GM03348 (cell line): ENCODE measurements at places on chromosomes 1 and 21.
A peak's percentile ranks its signal among the peaks of the same experiment; 100 is the strongest.

- no peak for DNase-seq
Measured at GRCh38 chr1:1236945-1237873, 5.2 kb downstream of the B3GALT6 start.

GRCh38 chr1:48947761-48948537 is 171.3 kb upstream of the BEND5 start:
- DNase-seq: peak; percentile 4

GRCh38 chr1:6965083-6965934 is 180.1 kb downstream of the CAMTA1 start:
- no peak for DNase-seq

DNA sequence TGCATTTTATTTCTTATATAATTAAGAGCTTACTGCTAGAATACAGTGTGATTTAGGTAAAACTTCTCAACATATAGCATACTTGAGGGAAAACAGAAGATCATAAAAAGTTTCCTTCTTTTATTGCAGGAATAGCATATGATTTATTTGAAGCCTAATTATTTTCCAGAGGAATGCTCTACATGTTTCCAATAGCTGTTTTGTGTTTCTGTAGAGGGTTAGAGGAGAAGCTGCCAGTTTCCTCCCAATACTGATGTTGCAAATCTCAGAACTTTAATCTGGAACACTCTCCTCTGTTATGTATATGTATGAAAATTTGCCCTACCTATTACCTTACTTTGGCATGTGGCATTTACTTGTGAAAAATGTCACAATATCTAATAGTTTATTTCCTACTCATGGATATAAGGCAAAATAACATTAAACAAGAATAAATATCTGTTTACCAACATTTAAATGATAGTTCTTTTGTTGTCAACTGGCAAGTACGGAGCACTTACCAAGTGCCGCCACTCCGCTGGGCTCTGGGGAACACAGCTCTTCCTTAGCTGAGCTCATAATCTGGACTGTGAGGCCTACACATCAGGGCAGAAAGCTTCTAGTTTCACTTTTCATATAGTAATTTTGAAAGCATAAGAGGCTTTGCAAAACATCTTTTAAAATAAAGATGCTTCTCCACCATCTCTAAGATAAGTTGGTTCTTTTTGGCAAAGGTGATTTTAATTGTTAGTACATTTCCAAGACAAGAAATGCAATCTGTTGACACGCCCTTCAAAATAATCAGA is 239.8 kb upstream of the C1orf105 start:
- peak; percentile 17 for DNase-seq

GRCh38 chr1:10979483-10979920 is 33.0 kb upstream of the TARDBP start:
- no peak for DNase-seq

- no peak for DNase-seq
Measured at GRCh38 chr1:159935719-159936272, 9.6 kb downstream of the IGSF9 start.

GRCh38 chr1:183080406-183080805 is 57.2 kb downstream of the LAMC1 start:
- DNase-seq: peak; percentile 39

GRCh38 chr1:236095705-236096520 is 31.0 kb upstream of the NID1 start:
- DNase-seq: no peak

DNA sequence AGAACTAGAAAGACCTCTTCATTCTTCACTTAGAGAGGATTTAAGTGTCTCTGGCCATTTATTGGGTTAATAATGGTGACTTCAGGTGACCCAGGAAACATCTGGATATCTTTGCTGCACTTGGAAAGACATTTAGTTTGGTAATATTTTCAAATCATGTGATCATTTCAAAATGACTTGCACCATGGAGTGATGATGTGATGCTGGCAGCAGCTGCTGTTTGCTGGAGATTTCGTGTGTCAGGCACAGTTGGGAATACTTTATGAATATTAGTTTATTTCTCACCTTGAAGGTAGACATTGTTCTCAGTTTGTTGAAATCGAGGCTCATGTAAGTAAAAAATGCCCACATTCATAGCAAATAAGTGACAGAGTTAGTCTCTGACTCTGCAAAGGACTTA is 236.0 kb downstream of the DISC1 start:
- no peak for DNase-seq

GRCh38 chr21:46555225-46555617 is 49.7 kb downstream of the S100B start:
- no peak for DNase-seq
